ENCODE measurements at places on chromosomes 7 and 10.
A peak's percentile ranks its signal among the peaks of the same experiment; 100 is the strongest.

DNA sequence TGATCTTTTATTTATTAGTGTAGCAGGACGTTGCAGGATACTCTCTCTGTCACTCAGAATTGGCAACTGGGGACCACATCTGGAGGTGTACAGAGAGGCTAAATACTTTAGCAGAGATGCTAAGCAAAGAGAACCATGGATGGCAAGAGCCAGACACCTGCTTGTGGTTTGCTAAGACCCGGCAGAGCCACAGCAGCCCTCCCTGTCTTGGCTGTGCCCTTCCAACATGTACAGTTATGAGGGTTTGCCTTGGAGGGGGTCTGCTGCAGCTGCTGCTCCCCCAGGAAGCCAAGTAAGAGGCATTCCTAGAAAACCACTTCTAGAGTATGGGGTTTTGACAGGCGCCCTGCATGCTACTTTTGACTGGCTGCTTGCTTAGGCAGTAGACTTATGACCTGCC, 5.1 kb downstream of the NPVF start:
- no peak for DNase-seq

- no peak for DNase-seq
Measured at GRCh38 chr10:129277841-129278240, 189.2 kb upstream of the MGMT start.

- DNase-seq: peak; percentile 63
Measured at GRCh38 chr10:92699518-92700381, 10.0 kb downstream of the HHEX start.

DNA sequence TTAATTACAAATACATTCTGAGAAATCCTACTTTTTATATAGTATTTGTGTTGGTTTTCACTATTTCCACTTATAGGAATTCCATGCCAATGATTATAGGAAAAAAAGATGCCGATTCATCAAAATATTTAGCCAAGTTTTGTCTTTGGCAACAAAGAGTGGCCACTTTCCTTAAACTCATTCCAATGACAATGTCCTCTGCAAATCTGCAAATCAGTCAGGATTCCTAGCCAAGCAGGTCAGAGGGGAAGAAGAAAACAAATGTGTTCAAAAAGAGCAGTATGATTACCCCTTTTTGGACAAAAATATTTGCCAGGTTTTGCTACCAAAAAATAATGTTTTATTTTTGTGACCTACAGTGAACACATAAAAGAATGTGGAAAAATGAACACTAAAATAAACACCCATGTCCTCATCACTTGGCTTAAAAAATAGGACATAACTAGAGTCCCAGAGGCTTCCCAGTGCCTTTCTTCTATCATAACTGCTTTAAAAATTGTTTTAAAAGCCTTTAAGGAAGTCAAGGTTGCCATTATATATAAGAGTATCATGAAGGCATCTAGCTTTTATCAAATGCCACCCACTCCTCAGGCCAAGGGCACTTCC, 125.9 kb downstream of the ADAM12 start:
- no peak for DNase-seq

GRCh38 chr10:92993699-92994272, 66.8 kb upstream of the CYP26C1 start:
- no peak for DNase-seq

GRCh38 chr10:44253769-44254462, 131.0 kb downstream of the CXCL12 start:
- DNase-seq: peak; percentile 73

DNA sequence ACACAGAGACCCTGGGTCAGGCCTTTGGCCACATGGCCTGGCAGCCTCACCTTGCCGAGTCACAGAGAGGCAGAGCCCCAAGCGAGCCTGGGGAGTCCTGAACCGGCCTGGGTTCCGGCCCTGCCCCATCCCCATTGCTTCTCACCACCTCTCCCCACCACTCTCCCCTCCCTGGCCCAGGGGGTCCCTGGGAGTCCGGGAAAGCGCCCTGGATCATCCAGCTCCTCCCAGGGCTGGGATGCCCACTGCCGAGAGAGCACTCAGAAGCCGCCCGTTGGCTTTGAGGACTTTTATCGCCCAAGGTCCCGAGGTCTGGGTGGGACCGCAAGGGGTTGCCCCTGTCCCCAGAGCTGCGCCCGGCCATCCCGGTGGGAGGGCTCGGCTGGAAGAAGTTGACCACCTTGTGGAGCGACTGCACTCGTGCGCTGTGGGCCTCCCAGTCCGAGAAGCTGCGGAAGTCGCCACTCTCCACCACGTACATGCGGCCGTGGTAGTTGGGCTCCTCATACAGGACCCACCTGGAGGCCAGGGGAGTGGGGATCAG, 8.1 kb downstream of the CRYGN start:
- DNase-seq: no peak

DNA sequence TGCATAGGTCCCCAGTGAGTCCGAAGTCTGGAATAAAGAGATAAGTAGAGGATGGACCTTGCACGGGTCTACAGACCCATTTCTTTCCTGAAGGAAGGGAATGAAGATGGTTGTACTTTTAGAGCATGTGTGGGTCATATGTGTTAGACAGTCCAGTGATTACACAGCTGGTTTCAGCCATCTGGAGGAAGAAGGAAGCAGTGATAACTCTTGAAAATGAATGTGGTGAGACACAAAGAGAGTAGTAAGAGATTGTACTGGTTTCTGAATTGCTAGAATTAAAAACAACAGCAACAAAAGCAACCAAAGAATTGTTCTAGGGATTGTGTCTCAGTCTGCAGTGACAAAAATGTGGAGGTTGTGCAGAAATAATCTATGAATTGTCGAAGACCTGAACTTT, 258.9 kb downstream of the SUGCT start:
- no peak for DNase-seq

- DNase-seq: no peak
Measured at GRCh38 chr10:132059760-132060508, 5.8 kb upstream of the JAKMIP3 start.

- DNase-seq: no peak
Measured at GRCh38 chr7:17558135-17558534, 259.7 kb downstream of the AHR start.

GRCh38 chr10:91635401-91636400, 2.8 kb upstream of the PPP1R3C start:
- peak; percentile 64 for DNase-seq

- DNase-seq: no peak
Measured at GRCh38 chr10:32338262-32338661, 8.7 kb downstream of the EPC1 start.

DNA sequence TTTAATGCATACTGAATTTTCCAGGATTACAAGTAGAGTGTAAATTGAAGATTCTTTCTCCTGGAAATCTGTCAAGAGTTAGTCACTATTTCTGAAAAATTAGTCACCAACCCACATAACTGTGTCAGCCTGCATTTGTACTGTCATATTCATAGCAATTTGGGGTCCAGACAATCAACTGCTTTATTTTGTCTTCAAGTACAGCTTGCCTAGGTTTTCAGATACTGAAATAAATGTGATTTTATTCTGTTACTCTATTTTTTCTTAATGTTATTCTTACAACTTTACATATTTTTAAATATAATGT, 55.1 kb downstream of the CUBN start:
- DNase-seq: no peak

- no peak for DNase-seq
Measured at GRCh38 chr7:16609842-16610450, 35.6 kb downstream of the ANKMY2 start.

DNA sequence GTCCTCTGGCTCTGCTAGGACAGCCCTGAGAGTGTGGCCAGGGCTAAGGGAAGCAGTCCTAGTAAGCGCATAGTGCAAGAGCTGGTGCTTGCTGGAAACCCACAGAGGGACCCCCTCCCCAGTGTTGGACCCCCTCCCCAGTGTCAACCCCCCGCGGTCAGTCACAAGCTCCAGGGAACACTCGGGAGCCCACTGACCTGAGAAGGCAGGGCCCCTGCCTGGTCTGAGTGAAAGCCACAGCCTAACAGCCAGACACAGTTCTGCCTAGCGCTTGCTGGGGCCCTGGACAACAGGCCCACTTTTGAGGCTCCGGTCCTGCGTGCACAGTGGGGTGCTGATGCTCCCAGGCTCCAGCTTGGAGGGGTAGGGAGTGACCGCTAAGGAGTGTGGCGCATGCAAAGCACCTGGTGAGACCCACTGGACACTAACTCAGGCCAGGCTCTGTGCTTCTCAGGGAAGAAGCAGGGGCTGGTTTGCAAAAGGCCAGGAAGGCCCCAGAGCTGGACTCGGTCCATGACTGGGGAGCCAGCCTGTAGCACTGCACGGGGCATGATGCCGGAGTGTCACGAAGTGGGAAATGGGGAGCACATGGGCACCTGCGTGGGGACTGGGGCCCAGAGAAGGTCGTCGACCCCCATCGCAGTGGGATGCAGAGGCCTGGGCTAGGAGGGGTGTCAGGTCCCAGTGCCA, 175.8 kb upstream of the PPP2R2D start:
- no peak for DNase-seq

GRCh38 chr10:23344241-23344841, at the start of gene C10orf67:
Gene C10orf67 (minus strand): TSS chr10:23344797. CDS start chr10:23344774, 23 bp downstream.
- no peak for DNase-seq

DNA sequence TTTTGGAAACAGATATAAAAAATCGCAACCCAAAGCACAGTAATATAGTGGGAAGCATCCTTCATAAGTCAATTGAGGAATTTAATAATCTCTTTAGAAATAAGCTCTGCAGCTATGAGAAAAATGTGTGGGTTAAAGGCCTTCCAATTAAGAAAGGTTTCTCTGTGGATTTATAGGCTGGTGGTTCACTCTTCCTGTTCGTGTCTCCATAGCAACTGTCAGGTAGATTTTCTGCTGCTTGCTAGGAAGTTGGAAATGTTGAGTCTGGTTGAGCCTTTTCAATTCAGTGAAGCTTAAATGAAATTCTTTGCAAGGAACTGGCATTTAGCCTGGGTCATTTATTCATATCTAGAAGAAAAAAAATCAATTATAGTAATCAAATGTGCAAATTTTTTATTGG, 652.8 kb upstream of the CELF2 start:
- DNase-seq: no peak

GRCh38 chr10:121098751-121099150, 247.6 kb downstream of the WDR11 start:
- DNase-seq: no peak

- no peak for DNase-seq
Measured at GRCh38 chr7:27101171-27101956, 1.1 kb downstream of the HOXA2 start.
